Suprapubic skin (tissue), 4 donors: ENCODE measurements at places on chromosomes 13 and 19.
A peak's percentile ranks its signal among the peaks of the same experiment; 100 is the strongest.

DNA sequence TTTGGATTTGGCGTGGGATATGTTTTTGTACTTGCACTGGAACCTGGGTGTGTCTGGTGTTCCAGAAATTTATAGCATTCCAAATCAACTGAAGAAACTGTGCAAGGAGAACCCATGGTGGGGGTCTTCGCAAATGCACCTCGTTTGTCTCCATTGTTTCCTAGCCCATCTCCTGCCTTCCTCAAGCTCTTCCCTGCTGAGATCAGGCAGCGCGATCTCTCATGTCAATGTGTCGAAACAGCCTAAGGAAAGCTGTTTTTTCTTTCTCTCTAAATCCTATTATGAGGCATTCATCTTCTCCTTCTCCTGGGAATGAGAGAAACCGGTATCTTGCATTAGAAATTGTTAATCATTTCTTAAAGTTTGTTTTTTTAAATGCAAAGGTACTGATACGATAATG lies 131.0 kb downstream of the KLF5 start:
- DNase-seq: no peak
- peak overlapping the region; percentile 42 for H3K27ac ChIP-seq
- no peak overlapping the region for H3K4me3 ChIP-seq
- H3K4me1 ChIP-seq: peaks cover 15% of the 10 kb centered on the region

DNA sequence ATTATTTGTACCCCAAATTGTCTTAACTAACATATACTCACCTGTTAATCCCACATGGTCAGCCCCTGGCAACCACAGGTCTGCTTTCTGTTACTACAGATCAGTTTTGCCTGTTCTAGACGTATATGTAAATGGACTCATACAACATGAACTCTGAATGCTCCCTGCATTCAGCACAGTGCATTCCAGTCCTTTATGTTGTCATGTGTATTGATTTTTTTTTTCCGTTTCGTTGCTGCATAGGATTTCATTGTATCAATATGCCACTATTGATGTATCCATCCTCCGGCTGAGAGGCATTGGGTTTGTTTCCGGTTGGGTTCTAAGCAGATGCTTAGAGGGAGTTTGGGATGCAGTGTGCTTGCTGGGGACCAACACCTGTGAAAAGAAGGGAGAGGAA lies 36.1 kb upstream of the TNFRSF19 start:
- H3K36me3 ChIP-seq: no peaks in the 10 kb centered on the region
- peaks cover 8% of the 10 kb centered on the region for H3K4me1 ChIP-seq
- no peak overlapping the region for H3K27ac ChIP-seq
- DNase-seq: no peak

- DNase-seq: no peak
- no peak overlapping the region for H3K4me3 ChIP-seq
- H3K27me3 ChIP-seq: no peaks in the 10 kb centered on the region
- peaks cover 2% of the 10 kb centered on the region for H3K4me1 ChIP-seq
Measured at GRCh38 chr13:49124693-49125304, 95.3 kb upstream of the MLNR start.

DNA sequence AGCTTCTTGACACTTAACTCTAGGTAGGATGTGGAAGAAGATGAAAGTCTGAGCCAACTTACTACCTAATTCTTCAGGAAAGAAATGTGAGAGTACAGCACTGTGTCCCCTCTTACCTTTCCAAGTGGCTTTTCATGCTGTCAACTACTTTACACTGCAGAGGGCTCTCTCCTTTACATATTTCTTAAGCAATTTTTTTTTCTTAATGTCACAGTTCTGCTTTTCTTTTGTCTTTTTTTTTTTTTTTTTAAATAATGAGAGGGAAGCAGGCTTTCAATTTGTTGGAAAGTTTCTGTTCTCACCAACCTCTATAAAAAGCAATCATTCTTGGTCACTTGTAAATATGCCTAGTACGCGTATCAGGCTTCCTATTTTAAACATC lies 212.7 kb upstream of the MIR17HG start:
- DNase-seq: no peak
- no peaks in the 10 kb centered on the region for H3K4me1 ChIP-seq
- H3K36me3 ChIP-seq: no peaks in the 10 kb centered on the region

DNA sequence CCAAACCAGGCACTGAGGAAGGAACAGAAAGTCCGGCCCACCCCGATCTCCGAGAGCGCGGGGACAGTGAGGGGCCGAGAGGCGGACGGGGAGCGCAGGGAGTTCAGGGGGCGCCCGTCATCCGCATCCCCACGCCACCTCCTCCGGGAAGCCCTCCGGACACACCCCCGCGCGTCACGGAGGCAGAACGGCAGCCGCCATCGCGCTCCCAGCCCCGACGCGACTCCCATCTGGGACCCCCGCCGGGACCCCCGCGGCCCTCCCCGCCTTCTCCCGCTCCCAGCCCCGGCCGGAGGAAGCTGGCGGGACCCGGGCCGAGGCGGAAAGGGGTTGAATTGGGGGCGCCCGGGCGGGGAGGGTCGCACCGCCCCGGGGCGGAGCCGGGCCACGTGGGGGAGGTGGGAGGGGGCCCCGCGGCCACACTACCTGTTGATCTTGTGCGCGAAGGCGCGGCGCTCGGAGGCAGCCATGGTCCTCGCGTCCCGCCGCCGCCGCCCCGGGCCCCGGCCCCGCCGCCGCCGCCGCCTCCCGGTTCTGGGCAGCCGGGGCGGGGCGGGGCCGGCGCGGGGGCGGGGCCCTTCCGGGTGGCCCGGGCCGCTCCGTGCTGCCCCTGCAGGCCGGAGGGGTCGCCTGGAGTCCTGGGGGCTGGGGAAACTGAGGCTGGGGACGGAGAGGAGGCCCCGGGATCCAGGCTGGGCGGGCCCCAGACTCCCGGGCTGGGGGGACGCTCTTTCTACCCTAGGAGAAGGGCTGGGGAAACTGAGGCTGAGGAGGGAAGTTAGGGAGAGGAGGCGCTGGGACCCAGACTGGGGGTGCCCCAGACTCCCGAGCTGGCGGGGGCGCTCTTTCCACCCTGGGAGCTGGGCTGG lies at the start of gene DOCK6:
DOCK6 (minus strand) TSS at position 554 of the 869 bp plus-strand sequence; CDS start at position 470, 84 bp downstream.
- no peaks in the 10 kb centered on the region for H3K27me3 ChIP-seq
- no peaks in the 10 kb centered on the region for H3K36me3 ChIP-seq
- peak within 1 kb of the TSS; percentile 87 for H3K27ac ChIP-seq

DNA sequence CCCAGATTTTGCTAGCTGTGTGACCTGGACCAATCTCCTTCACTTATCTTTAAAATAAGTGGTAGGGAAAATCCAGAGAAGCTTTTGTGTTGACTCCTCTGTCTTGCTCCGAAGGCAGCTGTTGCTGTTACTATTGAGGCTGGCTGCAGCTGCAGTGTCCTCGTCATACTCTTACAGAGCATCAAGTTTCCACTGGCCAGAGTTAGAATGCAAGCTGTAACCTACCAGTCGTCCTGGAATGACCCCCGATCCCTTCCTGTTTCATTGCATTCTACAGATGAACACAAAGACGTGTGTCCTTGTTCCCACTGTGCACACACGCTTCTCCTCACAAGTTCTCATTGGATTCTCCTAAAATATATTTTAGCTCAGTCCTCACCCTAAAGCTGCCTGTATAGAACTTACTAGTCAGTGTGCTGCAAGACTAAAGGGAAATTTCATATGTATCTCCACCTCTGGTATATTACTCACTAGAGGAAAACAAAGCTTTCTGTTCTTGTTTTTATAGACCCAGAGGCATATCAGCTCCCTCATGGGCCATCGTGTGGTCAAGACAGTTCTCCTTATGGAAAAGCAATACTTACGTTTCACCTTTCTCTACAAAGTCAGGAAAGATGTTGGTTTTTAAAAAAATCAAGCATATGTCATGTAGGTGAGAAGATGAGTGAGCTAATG lies 589.8 kb downstream of the LMO7 start:
- no peaks in the 10 kb centered on the region for H3K36me3 ChIP-seq
- no peak for DNase-seq
- H3K4me3 ChIP-seq: no peak overlapping the region
- no peak overlapping the region for H3K27ac ChIP-seq

DNA sequence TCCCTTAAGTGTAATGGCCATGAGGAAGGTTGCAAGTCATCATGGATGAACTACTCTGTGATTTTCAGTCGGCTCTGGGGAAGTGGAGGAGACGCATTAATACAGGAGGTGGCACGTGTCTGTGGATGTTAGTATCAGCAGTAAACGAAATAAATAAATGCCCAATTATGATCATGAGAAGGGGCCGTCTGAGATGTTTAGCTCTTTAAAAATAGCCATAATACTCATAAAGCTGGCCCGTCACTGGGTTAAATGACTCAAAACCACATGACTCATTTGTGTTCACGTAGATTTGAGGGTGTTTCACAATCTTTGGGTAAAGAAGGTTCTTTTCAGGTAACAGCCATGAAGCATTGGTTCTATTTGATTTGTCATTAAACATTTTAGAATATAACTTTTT lies 620.6 kb downstream of the GPC6 start:
- no peak overlapping the region for H3K27ac ChIP-seq
- H3K36me3 ChIP-seq: no peaks in the 10 kb centered on the region
- H3K4me1 ChIP-seq: no peaks in the 10 kb centered on the region
- no peaks in the 10 kb centered on the region for H3K27me3 ChIP-seq
